ENCODE measurements at places on chromosomes 16 and 17. TPM values are rescaled to one million over a fixed set of nuclear protein-coding genes. Genes with fewer than 3 reads are reported as not detected.
A peak's percentile ranks its signal among the peaks of the same experiment; 100 is the strongest.

Gene C17orf67
- 1.8 TPM for total RNA-seq

Gene KRT23
- total RNA-seq, result not detected

Gene ESRP2
- 34.9 TPM for total RNA-seq

Gene MYH2
- not detected for total RNA-seq

Gene RFWD3
- 13.9 TPM for total RNA-seq

- no peaks in the 10 kb centered on the region for H3K36me3 ChIP-seq
- peak overlapping the region; percentile 77 for H3K27ac ChIP-seq
Measured at GRCh38 chr16:66693149-66693548, 3.4 kb downstream of the CMTM4 start.

GRCh38 chr17:28856028-28856574 lies 1.3 kb downstream of the ERAL1 start:
- no peak overlapping the region for H3K4me3 ChIP-seq
- peaks cover 18% of the 10 kb centered on the region for H3K4me1 ChIP-seq

DNA sequence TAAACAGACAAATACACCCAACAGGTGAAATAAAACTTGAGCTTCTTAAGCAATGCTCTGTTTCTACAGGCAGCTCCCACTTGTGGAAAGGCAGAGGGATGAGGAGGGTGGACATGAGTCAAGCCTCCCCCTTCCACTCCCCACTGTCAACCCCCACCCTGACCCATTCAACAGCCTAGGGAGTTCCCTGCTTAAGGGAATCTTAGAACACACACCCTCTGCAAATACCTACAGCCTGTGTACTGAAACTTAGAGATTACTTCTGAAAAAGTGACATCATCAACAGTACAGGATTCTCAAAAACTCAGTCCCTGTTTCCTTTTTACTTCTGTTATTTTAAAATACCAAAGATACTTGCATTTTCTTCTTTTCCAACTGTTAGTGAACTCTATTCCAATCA lies 345.4 kb downstream of the SOX9 start:
- peaks cover 91% of the 10 kb centered on the region for H3K4me1 ChIP-seq
- no peaks in the 10 kb centered on the region for H3K36me3 ChIP-seq
- H3K4me3 ChIP-seq, result no peak overlapping the region
- peak; percentile 89 for DNase-seq
- H3K27ac ChIP-seq, result peak overlapping the region; percentile 86

DNA sequence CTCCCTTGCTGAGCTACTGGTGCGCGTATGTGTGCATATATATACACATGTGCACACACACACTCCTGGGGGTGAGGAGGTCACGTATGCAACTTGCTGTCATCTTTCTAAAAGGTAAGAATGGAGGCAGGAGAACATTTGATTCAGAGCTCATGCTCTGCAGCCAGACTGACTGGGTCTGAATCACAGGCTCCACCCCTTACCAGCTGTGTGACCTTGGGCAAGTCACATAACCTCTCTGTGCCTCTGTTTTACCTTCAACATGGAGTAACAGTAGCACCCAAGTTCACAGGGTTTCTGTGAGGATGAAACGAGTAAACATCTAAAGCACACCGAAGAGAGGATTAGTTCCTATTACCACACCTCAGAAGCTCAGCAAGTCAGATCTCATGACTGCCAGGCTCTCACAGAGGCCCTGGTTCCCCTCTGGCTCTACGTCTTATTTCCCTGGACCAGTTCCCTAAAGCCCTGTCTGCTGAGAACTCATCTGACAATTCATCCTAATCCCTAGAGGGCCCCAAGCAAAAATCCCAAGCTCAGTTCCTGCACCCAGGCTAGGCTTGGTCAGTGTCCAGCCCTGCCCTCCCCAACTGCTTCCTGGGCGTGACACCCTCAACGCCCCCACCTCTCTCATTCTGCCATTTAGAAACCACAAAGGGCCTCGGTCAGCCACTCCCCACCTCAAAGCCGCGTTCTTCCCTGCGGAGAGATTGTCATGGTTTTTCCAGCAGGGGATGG lies 28.7 kb downstream of the ABR start:
- H3K27me3 ChIP-seq, result no peaks in the 10 kb centered on the region
- peaks cover 10% of the 10 kb centered on the region for H3K36me3 ChIP-seq
- DNase-seq, result no peak
- H3K27ac ChIP-seq, result no peak overlapping the region
- no peak overlapping the region for H3K4me3 ChIP-seq

DNA sequence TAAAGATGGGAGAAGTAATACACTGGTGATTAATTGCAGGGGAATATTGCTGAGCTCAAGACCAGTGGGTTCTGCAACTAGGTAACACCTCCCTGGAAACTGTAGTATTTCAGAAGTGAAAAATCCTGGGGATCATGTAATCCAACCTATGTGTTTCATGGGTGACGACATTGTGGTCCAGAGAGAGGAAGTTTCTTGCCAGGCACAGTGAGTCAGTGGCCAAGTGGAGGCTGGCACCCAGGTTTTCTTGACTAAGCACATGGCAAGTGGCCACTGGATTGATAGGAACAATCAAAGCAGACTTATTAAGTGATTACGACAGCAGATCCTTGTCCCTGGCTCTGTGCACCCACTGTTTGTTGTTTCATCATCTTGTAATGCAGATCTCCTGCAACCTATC lies 14.6 kb upstream of the CIITA start:
- no peaks in the 10 kb centered on the region for H3K36me3 ChIP-seq
- DNase-seq, result peak; percentile 90
- peaks cover 20% of the 10 kb centered on the region for H3K4me1 ChIP-seq
- no peak overlapping the region for H3K27ac ChIP-seq
- no peak overlapping the region for H3K4me3 ChIP-seq
- no peaks in the 10 kb centered on the region for H3K27me3 ChIP-seq

DNA sequence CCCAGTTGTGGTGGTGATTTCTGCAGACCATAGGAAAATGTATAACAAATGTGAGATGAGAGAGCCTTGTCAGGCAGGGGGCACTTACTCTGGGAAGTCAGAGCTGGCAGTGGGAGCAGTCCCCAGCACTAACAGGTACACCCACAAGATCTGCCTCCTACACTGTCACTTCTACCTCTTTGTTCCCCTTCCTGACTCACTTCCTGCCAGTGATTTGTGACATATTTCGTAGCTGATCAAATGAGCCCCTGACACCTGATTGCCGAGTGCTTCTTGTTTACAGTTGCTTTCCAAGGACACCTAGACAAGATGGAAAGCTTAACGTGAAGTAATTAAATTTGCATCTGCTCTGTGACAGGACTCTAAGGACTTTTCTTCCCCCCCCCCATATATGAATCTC lies 40.5 kb downstream of the FTO start:
- no peaks in the 10 kb centered on the region for H3K36me3 ChIP-seq
- H3K27ac ChIP-seq, result no peak overlapping the region
- no peak for DNase-seq
- H3K4me1 ChIP-seq, result peaks cover 41% of the 10 kb centered on the region
- no peaks in the 10 kb centered on the region for H3K27me3 ChIP-seq

DNA sequence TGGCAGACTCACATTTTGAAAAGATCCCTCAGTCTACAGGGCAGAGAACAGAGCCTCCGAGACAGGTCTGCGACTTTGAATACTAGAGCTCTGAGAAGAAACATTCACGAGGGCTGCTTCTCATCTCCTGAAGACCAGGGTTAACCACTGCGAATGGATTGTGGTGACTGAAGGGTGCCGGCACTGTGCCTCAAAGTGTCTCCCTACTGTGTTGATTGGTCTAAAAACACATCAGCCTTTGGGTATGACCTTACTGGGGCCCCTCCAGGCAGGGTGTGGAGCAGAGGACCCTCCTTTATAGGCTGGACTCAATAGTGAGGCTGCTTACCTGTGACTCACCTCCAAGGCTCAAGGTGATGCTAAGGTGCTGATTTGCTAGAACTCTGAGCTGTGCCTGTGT lies 2.6 kb upstream of the LGALS9 start:
- no peaks in the 10 kb centered on the region for H3K27me3 ChIP-seq
- no peak overlapping the region for H3K27ac ChIP-seq
- no peak for DNase-seq
- peaks cover 36% of the 10 kb centered on the region for H3K36me3 ChIP-seq
- H3K4me3 ChIP-seq, result no peak overlapping the region
- peaks cover 30% of the 10 kb centered on the region for H3K4me1 ChIP-seq

DNA sequence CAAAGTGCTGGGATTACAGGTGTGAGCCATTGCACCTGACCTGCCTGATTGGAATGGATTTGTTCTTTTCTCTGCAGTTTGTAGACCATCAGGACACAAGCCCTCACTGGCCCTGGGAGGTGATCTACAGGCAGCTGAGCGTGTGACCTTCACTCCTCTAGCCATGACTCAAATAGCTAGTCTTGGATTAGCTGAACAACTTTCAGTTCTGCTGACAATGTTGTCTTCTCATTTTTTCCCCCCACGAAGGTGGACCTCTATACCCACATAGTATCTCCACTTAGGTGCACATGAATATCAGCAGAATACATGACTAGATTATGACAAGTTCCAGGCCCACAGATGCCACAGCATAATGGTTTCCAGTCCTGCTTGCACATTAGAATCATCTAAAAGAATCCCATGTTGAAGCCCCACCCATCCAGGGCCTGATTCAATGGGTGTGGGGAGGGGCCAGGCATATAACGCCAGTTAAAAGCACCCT lies 36.8 kb downstream of the HS3ST3B1 start:
- H3K4me1 ChIP-seq, result no peaks in the 10 kb centered on the region
- no peaks in the 10 kb centered on the region for H3K36me3 ChIP-seq
- no peak overlapping the region for H3K27ac ChIP-seq
- DNase-seq, result no peak
- no peak overlapping the region for H3K4me3 ChIP-seq

- peaks cover 23% of the 10 kb centered on the region for H3K4me1 ChIP-seq
- H3K4me3 ChIP-seq, result no peak overlapping the region
- H3K36me3 ChIP-seq, result no peaks in the 10 kb centered on the region
Measured at GRCh38 chr17:49227436-49228261, 2.9 kb downstream of the PHOSPHO1 start.

GRCh38 chr16:88929091-88929445 lies 47.9 kb downstream of the CBFA2T3 start:
- no peak overlapping the region for H3K27ac ChIP-seq
- H3K27me3 ChIP-seq, result peaks cover 45% of the 10 kb centered on the region
- peaks cover 7% of the 10 kb centered on the region for H3K4me1 ChIP-seq
- H3K36me3 ChIP-seq, result no peaks in the 10 kb centered on the region

Measured in stomach (tissue), 19 donors.